ENCODE measurements at places on chromosomes 7 and 10.

- no peak for DNase-seq
Observed at GRCh38 chr7:33446551-33446950, 317.2 kb downstream of the BBS9 start.

GRCh38 chr7:139752148-139752547 lies 25.6 kb downstream of the HIPK2 start:
- DNase-seq, result no peak

DNA sequence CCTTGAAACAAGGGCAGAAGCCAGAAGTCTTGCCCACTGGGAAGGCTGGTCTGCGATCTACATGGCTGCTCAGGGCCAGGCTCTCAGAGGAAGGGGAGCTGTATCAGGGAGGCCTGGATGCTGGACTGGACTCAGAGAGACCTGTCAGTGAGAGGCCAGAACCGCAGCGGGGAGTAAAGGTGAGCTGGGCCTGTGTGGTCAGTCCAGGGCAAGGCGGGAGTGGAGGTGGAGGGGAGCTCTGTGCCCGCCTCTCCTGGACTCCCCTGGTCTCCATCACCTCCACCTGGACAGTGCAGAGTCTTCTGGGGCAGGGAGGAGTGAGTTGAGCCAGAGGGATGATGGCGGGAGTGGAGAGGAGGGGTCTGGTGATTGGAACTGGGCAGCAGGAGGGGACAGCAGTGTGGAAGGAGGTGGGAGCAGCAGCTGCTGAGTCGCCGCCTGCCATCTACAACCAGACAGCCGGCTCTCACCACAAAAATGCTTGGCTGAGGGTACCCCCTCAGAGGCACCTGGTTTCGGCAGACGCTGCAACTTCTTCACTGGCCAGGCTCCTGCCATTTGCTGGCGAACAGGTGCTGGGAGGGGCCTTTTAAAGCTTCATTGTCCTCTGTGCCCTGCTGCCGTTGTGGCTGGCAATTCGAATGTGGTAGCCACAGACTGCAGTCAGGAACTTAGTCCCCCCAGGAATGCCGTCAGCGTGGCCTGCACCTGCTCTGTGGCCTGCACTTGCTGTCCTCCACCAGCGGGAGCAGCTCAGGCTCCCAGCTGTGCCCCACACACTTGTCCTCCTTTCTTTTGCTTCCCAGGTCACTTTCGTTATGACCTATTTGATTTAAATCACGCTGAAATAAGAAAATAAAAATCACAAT lies 3.5 kb downstream of the RASSF4 start:
- no peak for DNase-seq

DNA sequence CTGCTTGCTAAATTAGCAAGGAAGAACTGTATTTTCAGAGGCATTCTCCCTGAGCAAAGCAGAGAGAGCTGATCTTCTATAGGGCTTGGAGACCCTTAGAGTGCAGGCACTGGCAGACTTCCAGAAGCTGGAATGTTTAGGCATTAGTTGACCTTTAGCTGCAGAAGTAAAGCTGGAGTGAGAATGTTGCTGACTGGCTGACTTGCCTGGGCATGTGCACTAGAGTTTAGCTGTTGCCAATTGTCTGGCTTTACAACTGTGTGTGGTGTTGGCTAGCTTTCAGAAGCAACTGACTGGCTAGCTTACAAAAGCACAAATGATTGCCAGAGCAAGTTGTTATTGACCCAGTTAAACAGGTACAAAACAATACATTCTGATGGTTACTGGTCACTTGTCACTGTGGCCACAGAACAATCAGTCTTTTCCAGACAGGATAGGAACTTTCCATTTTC lies 25.1 kb downstream of the FAM13C start:
- peak; percentile 61 for DNase-seq

GRCh38 chr7:74395745-74396311 lies 57.9 kb upstream of the GTF2IRD1 start:
- no peak for DNase-seq

GRCh38 chr7:2231992-2232765 lies 566 bp downstream of the MAD1L1 start:
- no peak for DNase-seq

- DNase-seq, result no peak
Observed at GRCh38 chr10:61758433-61758832, 95.7 kb downstream of the CABCOCO1 start.

GRCh38 chr7:27636326-27637006 lies 26.2 kb downstream of the HIBADH start:
- no peak for DNase-seq

GRCh38 chr7:100034871-100035510 lies 14.6 kb upstream of the ZSCAN21 start:
- no peak for DNase-seq

DNA sequence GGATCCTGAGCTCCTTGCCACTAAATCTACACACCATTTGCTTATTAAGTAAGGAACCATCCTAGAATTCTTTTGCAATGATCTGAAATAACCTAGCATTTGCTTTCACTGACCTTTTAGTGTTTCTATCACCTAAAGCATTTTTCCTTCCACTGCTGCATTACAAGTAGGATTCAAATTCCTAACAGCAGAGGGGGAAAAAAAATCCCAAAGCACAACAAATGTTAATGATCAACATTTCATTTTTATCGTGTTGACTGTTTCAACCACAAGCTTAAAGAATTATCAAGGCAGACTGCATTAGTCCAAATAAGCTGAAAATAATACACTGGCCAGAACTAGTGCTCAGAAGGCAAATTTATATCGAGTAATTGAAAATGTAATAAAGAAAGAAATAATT lies 174.7 kb upstream of the TCF7L2 start:
- DNase-seq, result no peak

GRCh38 chr7:159107161-159107892 lies 37.3 kb downstream of the VIPR2 start:
- DNase-seq, result no peak

GRCh38 chr7:88458279-88458678 lies 151.6 kb upstream of the STEAP4 start:
- no peak for DNase-seq

DNA sequence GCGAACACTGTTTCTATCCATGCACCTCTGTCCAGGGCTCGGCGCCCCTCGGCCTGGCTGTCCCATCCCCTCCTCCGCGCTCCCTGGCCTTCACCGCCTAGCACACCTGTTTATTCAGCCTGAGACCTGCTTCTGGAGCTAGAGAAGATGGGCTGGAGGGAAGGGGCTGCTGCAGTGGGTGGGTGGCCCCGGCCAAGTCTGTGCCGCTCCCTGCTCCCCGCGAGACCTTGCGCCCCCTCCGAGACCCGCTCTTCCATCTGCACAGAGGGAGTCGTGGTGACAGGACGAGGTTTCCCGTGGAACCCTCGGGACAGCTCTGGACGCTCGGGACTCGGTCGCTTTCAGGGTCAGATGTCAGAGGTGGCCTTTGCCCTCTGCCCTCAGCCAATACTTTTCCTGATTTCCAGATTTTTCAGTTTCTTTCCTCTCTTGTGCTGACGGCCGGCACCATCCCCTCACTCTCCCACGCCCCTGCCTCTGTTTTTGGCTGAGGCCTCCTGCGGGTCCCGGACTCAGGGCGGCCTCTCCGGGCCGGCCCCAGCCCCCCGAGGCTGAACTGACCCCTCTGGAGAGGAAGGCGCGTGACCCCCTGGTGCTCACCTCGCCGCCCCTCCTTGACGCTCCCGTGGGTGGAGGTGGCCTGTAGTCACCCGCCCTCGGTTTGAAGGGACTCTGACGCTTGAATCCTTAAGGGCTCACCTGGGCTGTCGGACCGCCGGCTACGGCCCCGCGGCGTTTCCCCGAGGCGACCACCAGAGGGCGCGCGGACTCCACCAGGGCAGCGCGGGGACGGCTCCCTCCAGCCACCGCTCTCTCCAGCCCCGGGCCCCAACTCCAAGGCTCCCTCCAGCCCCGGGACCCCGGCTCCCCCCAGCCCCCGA lies 15.6 kb downstream of the SHH start:
- no peak for DNase-seq

DNA sequence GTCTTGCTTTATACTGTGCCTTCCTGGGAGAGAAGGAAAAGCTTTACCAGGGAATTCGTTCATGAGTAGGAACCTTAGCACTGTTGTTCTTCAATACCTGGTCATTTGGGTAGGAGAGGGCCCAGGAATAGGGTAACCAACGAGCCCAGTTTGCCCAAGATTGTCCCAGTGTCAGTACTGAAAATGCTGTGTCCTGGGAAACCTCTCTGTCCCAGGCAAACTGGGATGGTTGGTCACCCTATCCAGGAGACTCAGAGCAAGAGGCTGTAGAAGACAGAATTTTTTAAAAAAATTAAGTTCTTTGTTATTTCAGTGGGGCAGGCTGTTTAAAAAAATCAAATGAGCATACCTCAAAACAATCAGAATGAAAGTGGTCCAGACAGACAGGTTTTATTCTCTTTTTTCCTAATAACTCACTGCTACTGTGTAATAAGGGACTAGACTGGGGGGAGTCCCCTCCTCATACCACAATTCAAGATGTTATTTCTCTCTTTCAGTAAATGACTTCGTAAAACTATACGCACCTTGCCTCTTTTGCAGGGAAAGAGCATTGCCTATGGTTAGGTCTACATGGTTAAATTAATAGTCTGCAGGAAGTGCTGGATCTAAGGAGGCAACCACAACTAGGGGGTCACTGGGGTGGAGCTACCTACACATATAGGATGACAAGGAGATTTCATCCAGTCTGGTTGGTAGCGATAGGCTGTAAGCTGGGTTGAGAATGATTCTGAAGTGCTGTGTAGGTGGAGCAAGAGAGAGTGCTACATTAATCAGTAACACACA lies 41.1 kb upstream of the FAM133B start:
- no peak for DNase-seq

Data from C1 segment of cervical spinal cord (tissue), 14 donors.